ENCODE measurements at places on chromosomes 11 and 22.

- peak; percentile 70 for DNase-seq
Measured at GRCh38 chr11:110295531-110296225, 736 bp downstream of the RDX start.

DNA sequence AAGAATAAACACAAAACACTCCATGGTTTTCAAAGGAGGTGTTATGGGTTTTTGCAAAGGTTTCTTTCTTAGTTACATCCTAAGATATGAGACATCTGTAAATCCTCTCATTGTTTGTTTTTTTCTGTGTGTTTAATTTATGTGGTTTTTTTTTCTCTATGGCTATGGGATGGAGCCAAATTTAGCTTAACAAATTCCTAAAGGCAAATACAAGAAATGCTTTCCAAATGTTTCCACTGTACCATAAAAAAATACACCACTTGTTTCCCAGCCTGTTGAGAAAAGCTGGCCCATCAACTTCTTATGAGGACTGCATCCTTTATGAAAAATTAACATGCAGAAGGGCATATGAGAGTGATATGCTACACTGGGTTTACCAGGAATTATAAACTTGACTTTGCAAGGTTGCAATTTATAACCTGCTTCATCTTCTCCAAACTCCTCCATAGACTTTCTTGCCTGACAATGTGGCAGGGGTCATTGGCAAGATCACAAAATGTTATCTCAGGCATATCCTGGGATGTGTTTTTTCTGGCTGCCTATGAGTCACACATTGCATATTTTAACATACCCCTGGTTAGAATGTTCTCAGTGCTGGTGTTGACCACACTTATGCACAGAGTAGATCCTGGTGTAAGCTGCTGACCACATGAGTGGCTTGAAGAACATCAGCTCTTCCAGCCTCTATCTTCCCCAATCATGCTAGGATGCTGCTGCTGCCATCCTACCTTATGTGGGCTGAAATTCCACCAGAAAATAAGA lies 137.6 kb upstream of the TTC12 start:
- no peak for DNase-seq

DNA sequence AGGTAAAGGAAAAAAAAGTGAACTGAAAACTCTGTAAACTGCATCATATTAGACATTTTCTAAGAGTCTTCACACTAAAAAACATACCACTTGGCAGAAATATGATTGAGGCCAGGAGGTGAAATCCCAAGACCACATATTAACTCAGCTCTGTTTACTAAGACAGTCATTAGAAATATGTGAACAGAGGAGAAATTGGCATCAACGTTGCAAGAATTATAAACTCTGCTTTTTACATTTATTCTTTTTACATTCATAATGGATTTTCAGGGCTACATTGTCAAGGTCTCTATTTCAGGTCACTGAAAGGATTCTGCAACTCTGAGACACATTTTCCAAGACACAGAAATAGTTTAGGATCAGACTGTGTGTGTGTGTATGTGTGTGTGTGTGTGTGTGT lies 1364.0 kb downstream of the LRRC4C start:
- DNase-seq: no peak

DNA sequence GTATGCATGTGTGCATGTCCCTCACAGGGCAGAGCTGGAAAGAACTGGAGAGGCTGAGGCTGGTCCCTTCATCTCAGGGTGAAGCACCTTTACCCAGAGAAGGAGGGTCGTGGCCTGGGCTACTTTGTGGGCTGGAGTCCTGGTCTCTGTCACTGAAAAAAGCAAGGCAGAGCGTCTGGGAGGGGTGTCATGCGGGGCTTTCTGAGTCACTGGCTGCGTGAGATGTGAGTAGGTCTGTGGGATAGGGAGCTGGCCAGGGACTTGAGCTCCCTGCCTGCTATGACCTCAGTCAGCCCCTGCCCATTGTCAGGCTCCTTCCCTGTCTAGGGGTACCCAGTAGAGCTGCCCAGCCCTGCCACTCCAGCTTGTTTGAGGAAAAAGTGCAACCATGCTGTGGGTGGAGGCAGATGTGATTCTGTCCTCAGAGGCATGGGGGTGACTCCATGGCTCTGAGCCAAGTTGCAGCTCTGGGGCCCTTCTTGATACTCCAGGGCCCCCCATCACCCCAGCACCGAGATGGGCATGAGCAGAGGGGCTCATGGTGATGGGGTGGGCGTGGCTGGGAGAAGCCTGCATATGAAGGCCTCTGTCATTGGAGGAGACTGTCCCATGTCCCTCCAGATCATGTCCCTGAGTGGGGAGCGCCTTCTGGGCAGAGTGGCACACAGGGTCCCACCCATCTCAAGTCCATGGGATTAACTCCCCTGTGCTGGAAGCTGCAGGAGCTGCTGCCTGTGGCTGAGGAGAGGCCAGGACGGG lies 27.8 kb downstream of the KCNQ1 start:
- no peak for DNase-seq

DNA sequence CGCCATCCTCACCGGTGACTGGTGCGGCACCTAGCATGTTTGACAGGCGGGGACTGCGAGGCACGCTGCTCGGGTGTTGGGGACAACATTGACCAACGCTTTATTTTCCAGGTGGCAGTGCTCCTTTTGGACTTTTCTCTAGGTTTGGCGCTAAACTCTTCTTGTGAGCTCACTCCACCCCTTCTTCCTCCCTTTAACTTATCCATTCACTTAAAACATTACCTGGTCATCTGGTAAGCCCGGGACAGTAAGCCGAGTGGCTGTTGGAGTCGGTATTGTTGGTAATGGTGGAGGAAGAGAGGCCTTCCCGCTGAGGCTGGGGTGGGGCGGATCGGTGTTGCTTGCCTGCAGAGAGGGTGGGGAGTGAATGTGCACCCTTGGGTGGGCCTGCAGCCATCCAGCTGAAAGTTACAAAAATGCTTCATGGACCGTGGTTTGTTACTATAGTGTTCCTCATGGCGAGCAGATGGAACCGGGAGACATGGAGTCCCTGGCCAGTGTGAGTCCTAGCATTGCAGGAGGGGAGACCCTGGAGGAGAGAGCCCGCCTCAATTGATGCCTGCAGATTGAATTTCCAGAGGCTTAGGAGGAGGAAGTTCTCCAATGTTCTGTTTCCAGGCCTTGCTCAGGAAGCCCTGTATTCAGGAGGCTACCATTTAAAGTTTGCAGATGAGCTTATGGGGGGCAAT lies 1.1 kb downstream of the NEAT1 start:
- DNase-seq: no peak

- no peak for DNase-seq
Measured at GRCh38 chr22:43262990-43263644, 76.2 kb upstream of the TTLL12 start.

DNA sequence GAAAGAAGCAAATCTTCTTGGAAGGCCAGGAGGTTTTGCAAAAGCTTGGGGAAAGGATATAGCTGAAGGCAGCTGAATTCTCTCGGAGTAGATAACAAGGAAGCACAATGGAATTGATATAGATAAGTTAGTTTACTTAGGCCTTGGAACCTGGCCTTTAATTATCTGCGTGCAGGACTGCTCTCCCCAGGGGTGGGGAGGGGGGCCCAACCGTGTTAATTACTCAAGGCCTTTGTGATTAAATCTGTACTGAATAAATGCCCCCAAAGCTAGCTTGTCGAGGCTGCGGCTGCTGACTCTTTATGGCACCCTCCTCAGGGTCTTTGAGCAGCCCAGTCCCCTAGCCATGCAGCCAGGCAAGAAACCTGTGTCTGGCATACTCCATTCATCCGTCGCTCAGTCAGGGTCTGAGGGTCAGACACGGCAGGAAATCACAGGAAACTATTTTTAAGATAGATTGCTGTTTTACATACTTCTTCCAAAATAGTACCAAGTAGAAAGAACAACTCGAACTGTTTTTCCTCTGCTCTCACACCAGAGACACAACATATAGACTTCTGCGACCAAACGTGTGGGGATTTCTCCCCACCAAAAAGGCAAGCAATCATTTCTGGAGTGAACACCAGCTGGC lies 36.5 kb downstream of the MS4A2 start:
- no peak for DNase-seq

DNA sequence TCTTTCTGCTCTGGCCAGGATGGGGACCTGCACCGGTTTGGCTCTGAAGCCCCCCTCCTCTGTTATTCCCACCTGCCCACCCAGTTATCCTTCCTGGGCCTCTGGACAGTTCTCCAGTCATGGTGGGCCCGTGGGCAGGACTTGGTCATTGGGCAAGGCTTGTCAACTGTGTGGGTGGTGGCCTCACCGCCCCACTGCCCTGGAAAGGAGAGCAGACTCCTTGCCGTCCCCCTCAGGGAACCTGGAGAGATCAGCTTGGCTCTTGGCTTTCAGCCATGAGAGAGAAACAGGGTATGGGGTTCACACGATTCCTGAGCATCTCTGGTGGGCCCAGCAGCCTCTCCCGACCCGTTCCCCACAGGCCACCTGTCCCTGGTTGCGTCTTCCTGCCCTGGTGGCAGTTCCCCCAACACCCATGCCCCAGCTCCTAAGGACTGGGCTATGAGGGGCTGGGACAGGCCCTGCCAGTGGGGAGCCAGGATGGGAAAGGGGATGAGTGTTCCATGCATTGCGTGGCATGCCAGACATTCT lies 92.3 kb downstream of the MORC2 start:
- DNase-seq: no peak

GRCh38 chr22:46750863-46751443 lies 11.5 kb upstream of the TBC1D22A start:
- no peak for DNase-seq

DNA sequence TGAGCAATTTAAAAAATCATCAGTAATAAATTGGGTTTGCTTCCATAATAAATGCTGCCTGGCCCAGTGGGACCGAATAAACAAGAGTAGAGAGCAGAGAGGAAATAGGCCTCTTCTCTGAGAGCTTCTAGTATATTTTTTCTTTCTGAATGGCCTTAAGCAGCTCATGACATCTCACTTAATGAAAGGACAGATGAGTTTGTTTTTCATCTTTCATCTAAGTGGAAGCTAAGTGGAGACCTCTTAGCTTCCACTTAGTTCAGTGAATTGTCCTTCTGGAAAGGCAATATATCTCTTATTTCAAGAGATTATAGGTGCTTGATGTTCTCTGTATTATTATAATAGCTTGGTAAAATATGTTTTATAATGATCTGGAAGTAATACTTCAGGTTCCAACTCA lies 245.9 kb upstream of the ANO3 start:
- no peak for DNase-seq

DNA sequence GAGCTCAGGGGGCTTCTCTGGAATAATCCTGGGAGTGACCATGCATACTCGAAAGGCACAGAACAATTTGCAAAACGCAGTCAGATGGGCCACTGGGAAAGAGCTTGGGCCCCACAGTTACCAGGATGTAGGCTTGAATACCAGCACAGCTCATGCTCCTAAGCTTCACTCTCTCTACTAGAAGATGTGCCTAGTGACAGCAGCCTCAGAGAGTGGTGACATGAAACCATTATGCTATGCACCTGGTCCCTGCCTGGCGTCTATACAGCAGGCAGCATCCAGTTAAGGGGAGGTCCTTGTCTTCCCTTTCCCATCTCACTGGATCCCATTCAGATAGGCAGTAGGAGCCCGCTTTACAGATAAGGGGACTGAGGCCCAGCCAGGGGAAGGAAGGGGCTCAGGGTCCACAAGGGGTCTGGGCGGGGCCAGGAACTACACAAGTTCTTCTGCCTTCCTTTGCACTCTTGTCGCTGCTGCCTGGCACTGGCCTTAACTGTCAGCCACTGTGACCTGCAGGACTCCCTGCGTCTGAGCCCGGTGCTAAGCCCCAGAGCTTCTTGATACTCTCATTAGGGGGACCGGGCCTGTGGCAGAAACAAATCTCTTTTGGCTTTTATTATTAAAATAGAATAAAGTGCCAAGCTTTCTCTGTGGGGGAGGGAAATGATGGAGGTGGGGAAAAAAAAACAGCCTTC lies 21.2 kb upstream of the RASD2 start:
- no peak for DNase-seq

GRCh38 chr11:86523738-86524619 lies 148.4 kb downstream of the ME3 start:
- DNase-seq: no peak

- DNase-seq: no peak
Measured at GRCh38 chr11:26467506-26467905, 104.6 kb downstream of the MUC15 start.

DNA sequence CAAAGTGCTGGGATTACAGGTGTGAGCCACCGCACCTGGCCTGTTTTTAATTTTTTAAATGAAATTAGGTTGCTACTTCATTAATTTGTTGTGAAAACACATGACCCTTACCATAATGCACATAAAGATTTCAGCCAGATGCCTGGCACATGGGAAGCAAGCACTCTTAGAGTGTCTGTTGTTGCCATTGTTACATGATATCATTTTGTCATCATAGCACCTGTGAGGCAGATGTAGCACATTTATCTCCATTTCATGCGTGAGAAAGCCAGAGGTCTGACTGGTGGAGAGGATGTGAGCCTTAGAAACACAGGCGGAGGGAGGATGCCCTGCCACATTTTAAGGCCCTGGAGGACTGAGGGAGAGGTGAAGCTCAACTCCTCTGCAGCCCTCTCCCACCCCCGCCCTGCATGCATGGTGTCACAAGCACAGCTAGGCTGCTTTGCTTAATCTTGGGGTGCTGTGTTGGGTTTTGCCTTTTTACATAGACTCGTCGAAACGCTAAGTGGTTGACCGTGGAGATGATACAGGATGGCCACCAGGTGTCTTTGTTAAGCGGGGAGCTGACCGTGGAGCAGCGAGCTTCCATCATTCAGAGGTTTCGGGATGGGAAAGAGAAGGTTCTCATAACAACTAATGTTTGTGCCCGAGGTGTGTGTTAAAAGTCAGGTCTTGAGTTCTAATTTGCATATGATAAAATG lies 14.0 kb downstream of the DDX25 start:
- no peak for DNase-seq

- no peak for DNase-seq
Measured at GRCh38 chr11:120612513-120613263, 101.1 kb downstream of the GRIK4 start.

GRCh38 chr11:24157316-24157715 lies 339.5 kb upstream of the LUZP2 start:
- DNase-seq: no peak

- no peak for DNase-seq
Measured at GRCh38 chr22:43879901-43880540, 11.8 kb downstream of the PNPLA5 start.

DNA sequence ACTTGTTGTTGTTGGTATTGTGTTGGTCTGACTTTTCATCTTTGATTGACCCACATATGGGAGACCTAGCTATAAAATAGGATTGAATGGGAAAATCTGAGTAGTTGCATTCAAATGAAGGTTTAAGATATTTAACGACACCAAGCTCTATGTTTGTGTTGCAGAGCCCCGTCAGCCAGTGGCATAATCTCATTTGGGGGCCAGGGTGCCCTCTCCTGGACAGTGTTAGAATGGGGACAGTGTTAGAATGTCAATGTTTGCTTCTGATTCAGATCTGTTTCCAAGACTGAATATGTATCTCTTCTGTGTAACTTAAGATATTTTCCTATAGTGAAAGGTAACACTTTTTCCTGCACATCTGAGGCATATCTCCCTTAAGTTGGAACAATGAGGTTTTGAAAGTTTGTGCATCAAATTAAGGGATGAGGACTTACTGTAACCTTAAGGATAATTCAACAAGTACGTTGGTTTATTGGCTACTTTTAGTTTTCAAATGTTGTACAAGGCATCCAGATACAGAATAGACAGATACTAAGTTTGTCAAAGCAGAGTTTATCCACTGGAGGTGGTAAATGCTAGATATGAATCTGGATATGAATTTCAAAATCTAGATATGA lies 5.3 kb upstream of the OR52M1 start:
- DNase-seq: peak; percentile 11

All from left kidney (tissue), 8 donors.